Transverse colon (tissue), 4 donors: ENCODE measurements at places on chromosomes 5 and 9. TPM values are rescaled to one million over a fixed set of nuclear protein-coding genes. Genes with fewer than 3 reads are reported as not detected.

- no peak for DNase-seq
Observed at GRCh38 chr9:93267681-93268505, 84.0 kb downstream of the WNK2 start.

GRCh38 chr9:133146746-133147411 lies 16.8 kb downstream of the GBGT1 start:
- DNase-seq, result no peak

DNA sequence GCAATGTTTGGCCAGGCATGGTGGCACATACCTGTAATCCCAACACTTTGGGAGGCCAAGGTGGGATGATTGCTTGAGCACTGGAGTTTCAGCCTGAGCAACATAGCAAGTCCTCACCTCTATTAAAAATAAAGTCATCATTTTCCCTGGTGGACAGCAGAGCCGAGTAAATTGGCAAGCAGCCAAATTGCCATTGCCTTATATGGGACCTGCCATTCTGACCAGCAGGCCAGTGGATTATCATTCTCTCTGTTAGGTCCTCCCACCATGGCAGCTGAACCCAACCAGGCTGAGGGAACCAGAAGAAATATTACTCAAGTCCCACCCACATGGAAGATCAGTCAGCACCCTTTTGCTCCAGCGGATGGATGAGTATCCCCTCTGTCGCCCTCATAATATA lies 1829.9 kb downstream of the EFNA5 start:
- no peak for DNase-seq

DNA sequence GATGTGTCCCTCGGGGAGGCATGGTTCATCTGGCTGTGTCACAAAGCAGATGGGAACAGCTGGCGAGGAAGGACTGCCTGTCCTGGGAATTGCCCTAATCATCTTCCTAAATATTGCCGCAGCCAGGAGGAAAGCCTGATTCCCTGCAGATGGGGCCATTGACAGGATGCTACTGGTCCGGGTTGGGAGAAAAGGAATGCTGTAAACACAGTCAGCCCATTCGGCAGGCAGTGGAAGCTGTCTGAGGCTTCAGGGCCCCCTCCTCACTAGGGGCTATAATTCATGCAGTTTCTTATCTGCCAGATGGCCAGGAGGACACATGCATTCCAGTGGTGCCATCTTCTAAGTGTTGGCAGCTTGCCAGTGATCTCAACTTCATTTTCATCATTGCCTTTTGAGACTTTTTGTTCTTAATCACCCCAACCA lies 110.3 kb downstream of the KCNIP1 start:
- no peak for DNase-seq

DNA sequence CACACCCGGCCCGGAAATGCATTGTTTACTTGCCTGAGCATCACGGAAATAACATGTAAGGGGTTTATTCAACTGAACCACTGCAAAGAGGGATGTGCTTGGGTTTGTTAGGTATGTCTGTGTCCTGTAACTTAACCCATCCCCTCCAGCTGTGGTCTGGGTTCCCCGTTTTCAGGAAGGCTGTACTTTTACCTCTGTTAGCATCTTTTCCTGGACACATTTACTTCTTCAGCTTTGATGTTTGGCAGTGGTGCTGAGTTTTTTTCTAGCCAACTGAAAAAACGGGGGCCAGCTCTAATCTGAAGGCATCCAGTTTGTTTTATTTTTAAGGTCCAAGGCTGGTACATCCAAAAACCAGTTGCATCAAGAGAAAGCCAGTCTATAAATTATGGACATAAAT lies 561.8 kb downstream of the BNC2 start:
- no peak for DNase-seq

DNA sequence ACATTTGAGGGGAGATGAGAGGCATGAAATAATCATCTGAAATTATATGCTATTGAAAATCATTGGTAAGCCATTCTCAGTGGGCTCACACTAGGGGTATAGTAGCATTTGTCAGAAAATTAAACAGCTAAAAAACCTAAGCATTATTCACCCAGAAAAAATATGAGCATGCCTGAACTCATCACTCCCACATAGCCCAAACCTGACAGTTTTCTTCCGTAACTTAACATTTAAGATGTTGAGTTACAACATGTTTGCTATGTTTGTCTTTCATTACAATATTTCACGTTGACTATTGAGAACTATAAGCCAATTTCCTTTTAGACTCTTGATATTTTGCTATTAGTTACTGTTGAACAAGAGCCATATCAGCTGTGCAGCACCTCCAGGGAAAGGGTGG lies 23.5 kb upstream of the GHR start:
- DNase-seq, result no peak

Gene TSSK1B
- not detected for total RNA-seq

Gene LCN12
- total RNA-seq, result 1.2 TPM

Gene SOHLH1
- not detected for total RNA-seq
